ENCODE measurements at places on chromosomes 12 and 14.

GRCh38 chr12:95323212-95323611 lies 105.6 kb downstream of the VEZT start:
- no peak for DNase-seq

- DNase-seq, result no peak
Measured at GRCh38 chr12:42469355-42470175, 120.0 kb downstream of the PRICKLE1 start.

DNA sequence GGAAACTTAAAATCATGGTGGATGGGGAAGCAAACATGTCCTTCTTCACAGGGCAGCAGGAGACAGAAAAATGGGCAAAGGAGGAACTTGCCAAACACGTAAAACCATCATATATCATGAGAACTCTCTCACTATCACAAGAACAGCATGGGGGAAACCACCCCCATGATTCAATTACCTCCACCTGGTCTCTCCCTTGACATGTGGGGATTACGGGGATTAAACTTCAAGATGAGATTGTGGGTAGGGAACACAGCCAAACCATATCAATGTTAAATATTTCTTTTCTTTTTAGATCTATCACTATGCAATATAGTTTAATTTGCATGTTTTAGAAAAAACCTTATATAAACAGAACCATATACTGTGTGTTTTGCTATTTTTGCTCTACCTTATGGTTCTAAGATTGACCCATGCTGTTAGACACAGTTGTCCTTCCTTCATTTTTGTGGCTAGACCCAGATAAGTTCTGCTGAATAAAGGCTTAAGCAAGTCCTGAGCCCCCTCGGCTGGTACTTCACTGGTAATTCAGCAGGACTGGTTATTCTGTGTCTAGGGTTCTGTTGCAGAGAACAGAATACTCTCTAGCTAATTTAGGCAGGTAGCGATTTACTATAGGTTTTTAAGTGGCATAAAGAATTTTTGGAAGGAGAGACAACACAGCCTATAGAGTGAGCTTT lies 253.7 kb upstream of the HMGA2 start:
- no peak for DNase-seq

DNA sequence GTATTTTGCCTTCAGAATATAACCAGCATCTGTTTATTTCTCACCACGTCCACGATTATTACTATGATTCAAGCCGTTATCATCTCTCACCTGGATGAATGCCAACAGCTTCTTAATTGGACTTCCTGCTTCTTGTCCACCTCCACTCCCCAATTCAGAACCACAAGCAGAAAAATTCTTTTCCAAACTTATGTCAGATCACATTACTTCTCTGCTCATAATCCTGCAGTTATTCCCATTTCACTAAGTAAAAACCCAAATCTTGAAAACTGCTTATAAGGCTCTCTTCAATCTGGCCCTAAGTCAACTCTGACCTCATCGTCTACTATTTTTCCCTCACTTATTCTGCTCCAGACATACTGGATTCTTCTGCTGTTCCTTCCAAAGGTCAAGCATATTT lies 2.0 kb downstream of the CRY1 start:
- DNase-seq, result no peak

- DNase-seq, result no peak
Measured at GRCh38 chr12:115791331-115791730, 486.2 kb downstream of the MED13L start.

GRCh38 chr14:62592877-62593276 lies 452.4 kb downstream of the KCNH5 start:
- no peak for DNase-seq

- DNase-seq, result no peak
Measured at GRCh38 chr14:59439256-59439965, 25.8 kb downstream of the GPR135 start.

- DNase-seq, result no peak
Measured at GRCh38 chr14:57492859-57493258, 798 bp downstream of the CCDC198 start.

DNA sequence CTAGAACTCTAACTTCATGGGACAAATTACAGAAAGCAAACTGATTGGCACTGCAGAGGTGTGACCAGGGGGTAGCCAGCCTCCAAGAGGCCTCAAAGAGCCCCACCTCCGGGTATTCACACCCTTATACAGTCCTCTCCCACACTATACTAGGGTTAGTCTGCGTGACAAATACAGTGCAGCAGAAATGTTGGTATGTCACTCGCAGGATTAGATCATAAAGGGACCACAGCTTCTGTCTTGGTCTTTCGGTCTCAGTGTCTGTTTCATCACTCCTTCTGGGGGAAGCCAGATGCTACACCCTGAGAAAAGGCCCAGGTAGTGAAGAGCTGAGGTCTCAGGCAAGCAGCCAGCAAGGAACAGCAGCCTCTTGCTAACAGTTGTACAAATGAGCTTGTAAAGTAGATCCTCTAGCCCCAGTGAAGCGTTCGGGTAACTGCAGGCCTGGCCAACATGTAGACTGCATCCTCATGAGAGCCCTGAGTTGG lies 68.9 kb upstream of the SAV1 start:
- no peak for DNase-seq
